ENCODE measurements at places on chromosomes 5 and 9.
A peak's percentile ranks its signal among the peaks of the same experiment; 100 is the strongest.

DNA sequence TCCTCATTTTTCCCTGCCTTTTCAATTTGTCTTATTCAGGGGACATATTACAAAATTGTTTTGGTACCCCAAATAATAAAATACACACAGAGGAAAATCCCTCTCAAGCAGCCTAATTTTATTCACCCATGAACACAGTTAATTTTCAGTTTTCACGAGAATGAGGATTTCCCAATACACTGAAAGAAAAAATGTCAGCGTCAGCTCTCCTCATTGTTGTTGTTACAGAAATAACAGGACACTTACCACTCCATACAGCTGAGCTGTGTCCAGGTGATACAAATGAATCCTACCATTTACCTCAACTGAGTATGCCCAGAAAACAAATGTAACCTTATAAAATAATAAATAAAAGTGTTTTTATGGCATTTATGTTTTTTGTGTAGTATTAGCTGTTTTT lies 144.6 kb upstream of the PCA3 start:
- no peak for DNase-seq

DNA sequence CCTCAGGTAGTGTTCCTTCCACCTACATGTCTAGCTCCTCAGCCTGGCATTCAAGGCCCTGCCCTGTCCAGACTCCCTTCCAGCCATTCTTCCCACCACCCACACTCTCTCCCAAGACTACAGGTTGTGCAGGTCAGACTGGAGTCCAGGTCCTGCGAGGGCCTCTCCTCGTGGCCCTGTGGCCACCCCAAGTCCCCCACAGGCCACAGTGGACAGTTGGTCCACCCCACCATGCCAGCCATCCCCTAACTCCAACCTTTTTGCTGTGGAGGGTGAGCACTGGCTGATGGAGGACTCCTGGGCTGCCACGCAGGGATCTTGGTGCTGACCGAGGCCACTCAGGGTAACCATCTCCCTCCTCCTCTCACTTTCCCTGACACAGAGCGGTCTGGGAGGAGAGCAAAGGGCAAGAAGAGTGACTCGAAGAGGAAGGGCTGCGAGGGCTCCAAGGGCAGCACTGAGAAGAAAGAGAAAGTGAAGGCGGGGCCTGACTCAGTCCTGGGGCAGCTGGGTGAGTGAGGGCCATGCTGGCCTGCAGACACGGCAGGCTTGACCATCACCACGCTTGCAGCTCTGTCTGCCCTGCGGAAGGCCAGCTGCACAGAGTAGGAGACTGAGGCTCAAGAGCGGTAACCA lies 51.0 kb downstream of the JADE2 start:
- DNase-seq = no peak

DNA sequence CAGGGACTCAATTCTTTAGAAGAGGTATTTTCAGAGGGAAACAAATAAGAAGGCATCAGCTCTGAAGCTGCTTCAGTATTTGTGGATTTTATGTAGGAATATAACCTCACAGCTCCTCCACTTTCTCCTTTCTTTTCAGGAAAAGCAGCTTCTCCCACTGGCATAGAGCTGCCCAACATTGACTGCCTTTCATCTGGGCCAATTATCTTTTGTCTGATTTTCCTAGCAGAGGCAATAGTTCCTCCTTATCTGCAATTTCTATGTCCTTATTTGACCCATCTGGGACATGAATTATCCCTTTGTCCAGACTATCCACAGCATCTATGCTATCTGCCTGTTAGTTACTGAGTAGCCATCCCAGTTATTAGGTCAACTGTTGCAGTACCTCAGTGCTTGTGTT lies 1671.2 kb upstream of the ACO1 start:
- no peak for DNase-seq

GRCh38 chr5:157912621-157913325 lies 53.8 kb upstream of the CLINT1 start:
- DNase-seq = no peak

GRCh38 chr9:2524601-2525000 lies 97.0 kb upstream of the VLDLR start:
- DNase-seq = no peak

DNA sequence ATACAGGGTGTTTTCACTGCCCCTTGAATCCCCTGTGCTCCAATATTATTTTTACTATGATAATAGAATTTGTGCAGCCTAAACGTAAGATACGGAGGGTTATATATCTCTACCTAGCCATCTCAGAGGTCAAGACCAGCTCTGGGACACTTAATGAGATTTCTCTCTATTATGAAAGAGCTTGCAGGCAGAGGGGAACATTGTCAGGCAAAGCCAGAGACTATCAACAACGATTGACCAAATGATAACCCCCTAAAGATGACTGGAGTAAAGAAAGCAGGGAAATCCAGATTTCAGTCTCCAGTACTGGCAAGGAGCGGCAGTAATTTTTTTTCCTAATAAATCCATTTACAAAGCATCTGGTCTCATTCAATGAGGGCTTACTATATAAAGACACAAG lies 59.8 kb upstream of the LPAR1 start:
- no peak for DNase-seq

- DNase-seq = no peak
Measured at GRCh38 chr5:78758169-78758839, 109.7 kb upstream of the LHFPL2 start.

- DNase-seq = no peak
Measured at GRCh38 chr5:28254846-28255245, 1216.5 kb upstream of the CDH9 start.

DNA sequence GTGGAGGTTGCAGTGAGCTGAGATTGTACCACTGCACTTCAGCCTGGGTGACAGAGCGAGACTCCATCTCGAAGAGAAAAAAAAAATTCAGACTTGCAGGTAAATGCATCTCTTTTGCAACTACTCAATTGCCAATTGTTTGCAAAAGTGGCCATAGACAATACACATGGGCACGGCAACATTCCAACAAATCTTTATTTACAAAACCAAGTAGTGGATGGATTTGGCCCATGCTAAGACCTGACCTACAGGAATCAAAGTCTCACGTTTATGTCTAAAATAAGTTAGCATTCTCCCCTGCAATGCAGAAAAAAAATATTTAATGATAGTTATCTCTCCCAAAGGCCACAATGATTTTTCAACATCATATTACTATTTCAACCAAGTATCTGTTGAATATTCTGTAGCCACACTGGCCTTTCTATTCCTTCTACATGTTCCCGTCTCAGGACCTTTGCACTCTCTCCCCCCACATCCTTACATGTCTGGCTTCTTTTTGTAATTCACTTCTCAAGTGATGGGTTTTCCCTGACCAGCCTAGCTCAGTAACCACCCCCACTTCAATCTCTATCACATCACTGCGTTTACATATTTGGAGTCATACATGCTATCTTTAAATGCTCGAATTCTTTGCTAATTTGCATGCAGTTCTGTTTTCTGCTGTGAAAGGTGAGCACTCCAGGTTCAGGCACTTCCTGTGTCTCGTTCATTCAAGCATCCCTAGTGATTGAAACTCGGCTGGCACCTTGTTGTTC lies 54.2 kb downstream of the FNBP1 start:
- DNase-seq = no peak

- no peak for DNase-seq
Measured at GRCh38 chr9:134191455-134192209, 27.3 kb upstream of the RNU6ATAC start.

GRCh38 chr9:110186254-110186653 lies 21.7 kb downstream of the C9orf152 start:
- DNase-seq = no peak

GRCh38 chr5:140694276-140694675 lies 3.0 kb downstream of the HARS2 start:
- no peak for DNase-seq

DNA sequence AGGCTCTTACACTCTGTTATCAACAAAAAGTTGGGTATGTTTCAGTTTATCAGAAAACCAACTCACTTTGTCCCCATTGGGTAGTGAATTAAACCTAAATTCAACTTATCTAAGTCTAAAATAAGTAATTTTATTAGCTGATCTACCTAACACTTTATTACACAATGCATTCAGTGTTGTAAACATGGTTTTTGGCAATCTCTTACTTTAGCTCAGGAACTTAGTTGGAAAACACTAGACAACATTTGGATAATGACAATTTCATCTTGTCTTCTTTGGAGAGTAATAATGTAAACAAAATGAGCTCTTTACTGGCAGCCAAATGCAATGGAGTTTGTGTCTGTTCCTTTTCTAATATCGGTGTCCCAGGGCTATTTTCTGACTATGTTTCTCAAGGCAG lies 33.0 kb downstream of the FGF10 start:
- no peak for DNase-seq

DNA sequence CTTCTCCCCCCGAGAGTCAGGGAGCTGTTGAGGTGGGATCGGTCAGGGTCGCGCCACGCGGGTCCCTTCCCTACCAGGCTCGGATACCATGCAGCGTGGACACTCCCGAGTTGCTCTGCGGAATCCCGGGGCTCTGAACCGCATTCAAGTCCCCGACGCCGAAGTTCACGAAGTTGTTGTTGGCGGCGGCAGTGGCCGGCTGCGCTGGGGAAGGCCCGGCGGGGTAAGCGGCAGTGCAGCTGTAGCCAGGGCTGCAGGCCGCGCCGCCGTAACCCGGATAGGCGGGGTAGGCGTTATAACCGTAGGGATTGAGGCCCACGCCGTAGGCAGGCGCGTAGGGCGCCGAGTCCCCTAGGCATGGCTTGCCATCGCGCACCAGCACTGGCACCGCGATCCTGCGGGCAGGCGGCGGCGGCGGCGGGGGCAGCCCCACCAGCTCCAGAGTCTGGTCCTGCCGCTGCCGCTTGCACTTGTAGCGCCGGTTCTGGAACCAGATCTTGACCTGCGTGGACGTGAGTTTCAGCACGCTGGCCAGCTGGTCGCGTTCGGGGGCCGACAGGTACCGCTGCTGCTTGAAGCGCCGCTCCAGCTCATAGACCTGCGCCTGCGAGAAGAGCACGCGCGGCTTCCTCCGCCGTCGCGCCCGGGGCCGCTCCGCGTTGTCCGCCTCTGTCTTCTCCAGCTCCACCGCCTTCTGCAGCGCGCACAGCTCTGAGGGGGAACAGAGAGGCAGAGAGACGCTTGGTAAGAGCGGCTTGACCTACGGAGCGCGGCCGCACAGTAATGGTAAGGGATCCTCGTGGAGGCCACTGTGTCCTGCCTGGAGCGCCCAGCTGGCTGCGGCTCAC lies 2.3 kb downstream of the NKX2-5 start:
- DNase-seq = no peak

- no peak for DNase-seq
Measured at GRCh38 chr5:156678484-156678883, 171.6 kb upstream of the PPP1R2B start.

- no peak for DNase-seq
Measured at GRCh38 chr9:126342621-126343031, 16.0 kb downstream of the MVB12B start.

GRCh38 chr5:158813275-158813674 lies 286.4 kb downstream of the EBF1 start:
- DNase-seq = no peak

DNA sequence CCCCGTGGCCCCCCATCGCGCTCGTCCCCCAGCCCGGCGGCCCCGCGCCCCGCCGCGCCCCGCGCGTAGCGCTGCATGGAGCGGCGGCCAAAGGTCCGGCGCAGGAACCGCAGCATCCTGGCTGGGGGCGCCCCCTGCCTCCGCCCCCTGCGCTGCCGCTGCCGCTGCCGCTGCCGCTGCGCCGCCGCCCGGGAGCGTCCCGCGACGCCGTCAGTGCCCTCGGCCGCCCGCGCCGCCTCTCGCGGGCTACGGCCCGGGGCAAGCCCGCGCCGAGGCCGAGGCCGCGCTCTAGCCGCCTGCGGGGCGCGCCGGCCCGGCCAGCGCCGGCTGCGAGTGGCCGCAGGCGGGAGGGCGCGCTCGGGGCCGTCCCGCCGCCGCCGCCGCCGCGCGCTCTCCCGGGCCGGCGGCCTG lies 523 bp downstream of the EPB41L4B start:
- no peak for DNase-seq

DNA sequence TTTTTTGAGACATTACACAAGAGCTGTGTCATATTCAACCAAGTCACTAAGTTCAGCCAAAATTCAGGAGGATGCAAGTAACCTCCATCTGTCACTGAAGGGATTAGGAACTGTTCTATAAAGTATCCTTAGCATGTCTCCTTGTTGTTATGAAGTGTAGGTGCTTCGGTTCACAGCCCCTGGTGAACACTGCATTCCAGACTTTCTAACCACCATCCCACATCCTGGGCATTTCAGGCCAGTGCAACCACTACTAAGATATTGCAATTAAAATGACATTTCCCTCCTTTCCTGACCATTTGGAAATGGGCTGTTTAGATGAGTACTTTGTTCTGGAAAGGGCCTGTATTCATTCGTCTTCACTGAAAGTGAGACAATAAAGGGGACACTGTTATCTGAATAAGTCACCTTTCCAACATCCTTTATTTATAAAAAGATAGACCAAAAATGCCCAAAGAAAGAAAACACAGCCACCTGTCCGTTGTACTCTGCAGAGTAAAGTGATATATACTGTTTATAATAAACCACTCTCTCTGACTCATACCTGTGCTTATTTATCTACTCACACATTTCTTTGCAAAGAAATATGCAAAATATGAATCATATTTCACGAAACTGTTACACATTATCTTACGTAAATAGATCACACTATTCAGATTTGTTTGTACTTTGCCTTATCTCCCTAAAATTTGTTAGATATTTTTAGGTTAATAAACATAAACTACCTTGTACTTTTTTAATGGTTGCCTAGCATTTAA lies 861.9 kb downstream of the CDH18 start:
- DNase-seq = no peak

DNA sequence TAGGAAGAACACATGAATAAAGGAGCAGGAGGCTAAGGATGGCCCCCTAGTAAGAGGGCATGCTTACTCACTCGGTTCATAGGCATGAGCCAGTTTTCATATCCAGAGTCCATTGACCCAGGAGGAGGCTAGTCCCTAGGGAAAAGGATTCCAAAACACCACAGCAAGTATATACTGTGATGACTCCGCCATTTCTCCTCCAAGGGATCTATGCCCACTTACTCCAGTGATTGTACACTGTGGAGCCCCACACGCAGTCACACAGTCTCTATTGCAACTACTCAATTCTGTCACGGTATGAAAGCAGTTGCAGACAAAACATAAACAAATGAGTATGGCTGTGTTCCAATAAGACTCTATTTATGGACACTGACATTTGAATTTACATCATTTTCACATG lies 117.7 kb upstream of the ALDH1B1 start:
- DNase-seq = no peak

GRCh38 chr9:131270171-131271015 lies 5.9 kb downstream of the FAM78A start:
- DNase-seq = peak; percentile 66

DNA sequence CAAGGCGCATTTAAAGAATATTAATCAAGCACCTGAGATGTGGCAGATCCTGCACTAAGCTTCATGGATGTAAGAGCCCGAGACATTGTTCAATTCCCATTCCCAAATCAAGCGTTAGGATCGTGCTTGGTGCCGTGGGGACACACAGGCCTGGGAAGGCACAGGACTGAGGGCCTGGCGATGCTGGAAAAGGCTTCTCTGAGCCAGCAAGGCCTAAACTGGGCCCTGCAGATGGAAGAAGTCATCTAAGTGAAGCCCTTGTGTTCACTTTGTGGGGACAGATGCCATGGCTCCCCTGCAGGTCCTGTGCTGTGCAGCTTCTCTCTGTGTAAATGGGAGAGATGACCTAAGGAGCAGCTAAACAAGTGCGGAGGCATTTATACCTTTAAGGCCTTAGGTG lies 83.9 kb downstream of the LIFR start:
- no peak for DNase-seq
